Fibroblast of skin of scalp (primary cell): ENCODE measurements at places on chromosomes 13 and 19.

DNA sequence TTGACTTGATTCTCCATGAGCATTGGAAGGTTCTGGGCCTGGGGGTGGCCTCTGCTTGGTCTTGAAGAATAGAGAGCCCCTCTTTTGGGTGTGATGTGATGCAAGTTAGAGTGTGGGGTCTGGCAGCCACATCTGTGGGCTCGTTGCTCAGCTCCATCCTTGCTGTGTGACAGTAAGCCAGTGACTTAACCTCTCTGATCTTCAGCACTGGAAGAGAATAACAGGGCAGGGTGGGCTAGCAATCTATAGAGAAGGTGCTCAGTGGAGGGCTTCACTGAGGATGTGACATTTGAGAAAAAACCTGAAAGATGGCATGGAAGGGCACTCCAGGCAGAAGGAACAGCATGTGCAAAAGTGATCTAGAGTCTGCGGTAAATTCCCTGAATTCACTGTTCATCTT lies 28.2 kb downstream of the CELF5 start:
- DNase-seq, result no peak

DNA sequence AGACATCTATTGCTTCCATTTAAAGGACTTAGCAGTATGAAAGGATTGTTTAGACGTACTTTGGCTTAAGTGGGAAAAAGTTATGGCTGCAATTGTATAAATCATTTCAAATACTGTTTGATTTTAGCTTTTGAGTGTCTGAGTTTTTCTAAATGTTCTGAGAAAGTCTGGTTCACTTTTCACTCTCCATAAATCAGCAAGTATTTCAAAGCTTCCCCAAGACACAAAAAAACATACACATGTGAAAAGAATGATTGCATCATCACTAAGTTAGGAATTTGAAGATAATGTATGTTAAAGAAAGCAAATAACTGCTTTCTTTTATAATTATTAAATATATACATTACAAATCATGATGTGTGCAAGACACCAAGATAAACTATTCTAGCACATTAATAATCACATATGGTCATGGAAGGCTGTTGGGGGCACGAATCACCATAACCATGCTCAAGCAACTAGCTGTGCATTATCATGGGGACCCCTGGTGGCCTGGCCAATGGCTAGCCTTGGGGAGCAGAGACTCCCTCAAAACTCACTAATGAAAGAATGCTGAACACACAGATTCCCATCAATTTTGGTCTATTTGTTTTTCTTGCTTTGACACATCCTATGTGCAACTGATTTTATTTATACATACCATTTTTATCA lies 111.1 kb downstream of the MIPEP start:
- no peak for DNase-seq

DNA sequence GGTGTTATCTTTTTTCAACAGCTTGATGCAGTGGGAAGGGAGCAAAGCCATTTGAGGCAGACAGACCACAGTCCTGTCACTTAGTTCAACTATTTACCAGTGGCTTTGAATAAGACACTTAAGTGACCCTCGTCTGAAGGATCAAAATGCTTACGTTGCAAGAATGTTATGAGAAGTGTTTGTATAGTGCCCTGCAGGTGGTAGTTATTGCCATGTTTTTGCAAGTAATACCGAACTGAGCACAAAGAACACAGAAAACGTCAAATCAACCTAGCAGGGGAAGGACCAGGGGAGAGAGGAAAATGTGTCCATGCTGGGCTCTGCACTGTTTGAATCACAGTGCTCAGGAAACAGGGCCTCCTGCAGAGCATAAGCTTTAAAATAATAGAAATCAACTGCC lies 2.8 kb downstream of the SOHLH2 start:
- DNase-seq, result peak; percentile 4

GRCh38 chr19:57664269-57665127 lies 4.2 kb upstream of the ZSCAN4 start:
- DNase-seq, result peak; percentile 68

GRCh38 chr19:32224371-32225244 lies 120.8 kb upstream of the ZNF507 start:
- DNase-seq, result peak; percentile 42

DNA sequence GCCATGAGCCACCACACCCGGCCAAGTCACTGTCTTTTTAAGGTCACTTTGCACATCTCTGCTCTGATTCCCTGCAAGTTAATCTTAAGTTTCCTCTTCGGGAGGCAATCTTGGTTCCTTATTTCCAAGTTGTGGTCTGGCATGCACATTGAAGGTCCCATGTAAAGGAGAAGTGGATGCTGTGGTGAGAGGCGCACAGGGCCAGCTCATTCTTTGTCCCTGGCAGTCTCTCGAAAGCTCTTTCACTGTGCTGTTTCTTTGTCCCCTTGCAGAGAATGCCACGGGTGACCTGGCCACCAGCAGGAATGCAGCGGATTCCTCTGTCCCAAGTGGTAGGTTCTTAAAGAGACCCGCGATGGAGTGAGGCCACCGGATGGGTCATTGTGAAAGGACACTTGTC lies 16.4 kb upstream of the C19orf33 start:
- DNase-seq, result no peak

GRCh38 chr19:15986701-15987100 lies 37.9 kb downstream of the OR10H4 start:
- DNase-seq, result no peak

DNA sequence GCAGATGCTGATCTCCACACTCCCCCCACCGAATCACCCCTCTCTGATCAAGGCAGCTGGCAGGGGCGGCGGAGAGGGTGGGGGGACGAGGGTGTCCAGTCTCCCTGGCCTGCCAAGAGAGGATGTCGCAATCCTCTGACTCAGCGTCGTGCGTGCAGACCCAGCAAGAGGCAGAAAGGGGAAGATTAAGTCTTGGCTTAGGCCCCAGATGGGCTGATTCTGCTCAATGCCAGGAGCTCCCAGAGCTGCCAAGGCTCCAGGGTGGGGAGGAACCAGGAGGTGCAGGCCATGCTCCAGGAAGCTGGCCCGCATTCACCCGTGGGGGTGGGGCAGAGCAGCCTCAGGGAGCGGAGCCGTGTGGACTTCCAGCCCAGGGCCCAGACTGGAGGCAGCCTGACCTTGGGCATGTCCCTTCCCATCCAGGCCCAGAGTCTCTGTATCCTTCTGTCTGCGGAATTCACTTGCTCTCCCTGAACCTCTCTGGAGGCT lies 6.6 kb upstream of the BCL3 start:
- peak; percentile 100 for DNase-seq

GRCh38 chr13:47437406-47437805 lies 540.6 kb upstream of the HTR2A start:
- DNase-seq, result peak; percentile 57

- peak; percentile 62 for DNase-seq
These were observed 133.5 kb downstream of the UQCRFS1 start for GRCh38 chr19:29079356-29080032.
